ENCODE measurements at places on chromosomes 1 and 21. TPM values are rescaled to one million over a fixed set of nuclear protein-coding genes. Genes with fewer than 3 reads are reported as not detected.

DNA sequence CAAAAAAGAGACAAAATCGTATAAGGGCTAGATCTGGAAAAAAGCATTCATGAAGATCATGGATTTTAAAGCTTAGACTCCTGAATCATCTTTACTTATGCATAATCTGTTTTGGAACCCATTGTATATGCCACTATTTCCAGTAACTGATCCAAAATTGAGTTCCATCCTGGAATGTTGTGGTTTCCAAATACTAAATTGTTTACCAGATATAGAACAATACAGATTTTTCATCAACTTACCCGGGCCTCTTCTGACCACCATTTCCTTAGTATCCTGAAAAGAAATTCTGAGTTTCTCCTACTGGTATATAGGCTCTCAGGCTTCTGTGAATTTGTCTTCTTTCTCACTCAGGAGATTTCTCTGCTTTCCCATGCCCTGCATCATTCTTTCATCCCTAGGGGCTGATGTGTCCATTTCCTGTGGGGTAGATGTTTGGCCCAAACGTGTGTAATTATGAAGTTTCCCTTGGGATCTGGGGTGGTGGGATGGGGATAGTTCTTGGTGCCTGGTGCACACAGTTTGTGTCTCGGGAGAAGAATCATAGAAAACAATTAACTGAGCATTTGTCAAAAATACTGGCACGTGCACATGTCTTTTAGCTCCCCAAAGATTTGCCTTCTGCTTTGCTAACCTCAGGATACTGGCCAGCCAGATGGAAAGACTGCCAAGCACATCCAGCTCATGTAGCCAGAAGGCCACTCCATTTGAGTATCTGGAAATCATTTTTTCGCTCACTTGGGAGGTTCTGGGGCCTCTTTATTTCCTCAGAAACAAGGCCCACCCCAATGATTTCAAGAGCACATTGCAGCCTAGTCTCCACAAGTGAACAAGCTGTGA, 127.8 kb downstream of the NTMT2 start:
- no peak for DNase-seq
- H3K27ac ChIP-seq: no peak overlapping the region
- H3K27me3 ChIP-seq: peaks cover 8% of the 10 kb centered on the region
- no peak overlapping the region for H3K4me3 ChIP-seq
- no peaks in the 10 kb centered on the region for H3K4me1 ChIP-seq
- H3K36me3 ChIP-seq: no peaks in the 10 kb centered on the region

- no peaks in the 10 kb centered on the region for H3K36me3 ChIP-seq
- H3K27me3 ChIP-seq: no peaks in the 10 kb centered on the region
- DNase-seq: no peak
- peaks cover 26% of the 10 kb centered on the region for H3K4me1 ChIP-seq
Measured at GRCh38 chr1:232596666-232597303, 33.1 kb downstream of the SIPA1L2 start.

- peak overlapping the region; percentile 43 for H3K27ac ChIP-seq
- H3K36me3 ChIP-seq: no peaks in the 10 kb centered on the region
- no peaks in the 10 kb centered on the region for H3K27me3 ChIP-seq
Measured at GRCh38 chr21:17688912-17689874, 76.5 kb upstream of the BTG3 start.

DNA sequence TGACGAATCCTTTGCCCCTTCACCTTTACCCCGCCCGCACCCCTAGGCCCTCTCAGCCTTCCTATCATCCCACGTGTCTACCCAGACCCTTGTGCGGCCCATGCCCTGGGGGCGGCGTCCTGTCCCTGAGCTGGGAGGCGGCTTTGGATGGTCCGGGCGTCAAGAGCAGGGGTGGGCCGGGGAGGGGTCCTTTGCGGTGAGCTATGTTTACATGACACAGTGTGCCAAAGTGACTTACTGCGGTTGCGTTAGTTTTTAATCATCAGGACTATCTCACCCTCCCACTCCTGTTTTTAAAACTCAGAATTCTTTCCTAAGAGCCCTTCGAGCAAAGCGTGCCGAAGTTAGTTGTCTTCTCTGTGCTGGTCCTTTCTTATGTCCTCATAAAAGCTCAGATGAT, 144.6 kb downstream of the PGBD5 start:
- H3K36me3 ChIP-seq: peaks cover 11% of the 10 kb centered on the region
- no peaks in the 10 kb centered on the region for H3K27me3 ChIP-seq
- no peak overlapping the region for H3K4me3 ChIP-seq
- DNase-seq: no peak
- H3K4me1 ChIP-seq: peaks cover 22% of the 10 kb centered on the region
- no peak overlapping the region for H3K27ac ChIP-seq

DNA sequence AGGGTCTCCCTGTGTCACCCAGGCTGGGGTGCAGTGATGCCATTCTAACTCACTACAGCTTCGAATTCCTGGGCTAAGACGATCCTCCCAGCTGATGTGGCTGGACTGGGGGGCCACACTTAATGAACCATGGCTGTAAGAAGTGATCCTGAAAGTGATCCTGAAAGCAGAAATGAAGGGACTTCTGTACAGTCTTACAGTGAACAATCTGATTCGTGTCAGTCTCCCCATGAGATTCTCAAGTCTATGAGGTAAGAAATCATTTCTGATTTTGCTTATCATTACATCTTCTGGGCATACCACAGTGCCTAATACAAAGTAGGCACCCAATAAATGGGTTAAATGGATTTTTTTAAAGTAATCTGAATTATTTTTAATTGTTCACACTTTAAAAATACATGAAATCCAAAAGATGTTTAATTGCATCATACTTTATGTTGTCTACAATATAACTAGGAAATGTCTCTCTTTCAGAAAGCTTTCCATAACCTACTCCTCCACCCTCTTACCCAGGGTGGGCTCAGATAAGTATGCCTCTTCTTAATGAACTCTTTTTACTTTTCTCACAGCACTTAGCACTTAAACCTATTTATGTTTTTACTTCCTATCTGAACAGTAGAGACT, 21.5 kb downstream of the TUT4 start:
- DNase-seq: no peak
- H3K27me3 ChIP-seq: no peaks in the 10 kb centered on the region
- H3K4me1 ChIP-seq: peaks cover 44% of the 10 kb centered on the region
- no peak overlapping the region for H3K27ac ChIP-seq
- H3K36me3 ChIP-seq: peaks cover 16% of the 10 kb centered on the region
- H3K4me3 ChIP-seq: no peak overlapping the region

CFAP74 gene
- total RNA-seq: not detected

MPZL1 gene
- total RNA-seq: 17.2 TPM

Measured in activated T-cell treated with anti-CD3 and anti-CD28 coated beads, Interleukin-2, amount 50 U/mL, for 72 hours (primary cell).